ENCODE measurements at places on chromosomes 3 and 15.

GRCh38 chr15:33468740-33469139, 158.0 kb downstream of the RYR3 start:
- no peak for DNase-seq

GRCh38 chr3:100798012-100798411, 88.7 kb downstream of the TFG start:
- DNase-seq, result no peak

DNA sequence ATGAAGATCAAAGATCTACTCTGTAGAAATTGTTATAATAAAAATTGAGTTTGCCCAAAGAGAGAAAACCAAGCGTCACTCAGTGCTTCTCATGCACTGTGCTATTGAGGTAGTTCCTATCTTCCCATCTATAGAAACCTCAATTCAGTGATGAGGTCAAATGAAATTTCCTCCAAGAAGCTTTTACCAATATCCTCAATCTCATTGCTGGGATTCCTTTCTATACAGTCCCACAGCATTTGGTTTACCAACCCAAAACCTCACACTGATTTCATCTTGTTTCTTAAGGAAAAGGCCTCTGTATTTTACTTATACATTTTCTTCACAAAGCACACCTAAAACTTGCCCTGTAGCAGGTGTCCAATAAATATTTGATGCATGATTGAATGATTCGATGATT, 147.2 kb downstream of the ALCAM start:
- DNase-seq, result no peak

GRCh38 chr3:138467931-138468330, 33.5 kb downstream of the ESYT3 start:
- no peak for DNase-seq

DNA sequence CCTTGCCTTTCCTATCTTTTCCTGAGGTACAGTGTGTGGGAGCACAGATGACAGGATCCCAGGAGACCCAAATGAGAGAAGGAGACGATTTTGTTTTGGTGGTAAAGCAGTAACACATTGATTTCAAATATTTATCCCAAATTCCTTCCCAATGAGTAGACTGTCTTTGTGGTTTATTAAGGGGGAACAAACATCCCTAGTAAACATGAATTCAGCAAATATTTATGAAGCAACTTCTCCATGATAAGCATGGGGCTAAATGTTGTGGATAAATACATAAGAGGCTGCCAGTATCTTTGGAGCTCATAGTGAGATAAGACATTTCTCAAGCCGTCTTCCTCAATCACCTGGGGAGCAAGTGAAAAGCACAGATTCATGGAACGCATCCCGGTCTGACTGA, 460.8 kb upstream of the CFAP20DC start:
- DNase-seq, result no peak

- DNase-seq, result no peak
Observed at GRCh38 chr15:95742836-95743235, 587.7 kb upstream of the NR2F2 start.

DNA sequence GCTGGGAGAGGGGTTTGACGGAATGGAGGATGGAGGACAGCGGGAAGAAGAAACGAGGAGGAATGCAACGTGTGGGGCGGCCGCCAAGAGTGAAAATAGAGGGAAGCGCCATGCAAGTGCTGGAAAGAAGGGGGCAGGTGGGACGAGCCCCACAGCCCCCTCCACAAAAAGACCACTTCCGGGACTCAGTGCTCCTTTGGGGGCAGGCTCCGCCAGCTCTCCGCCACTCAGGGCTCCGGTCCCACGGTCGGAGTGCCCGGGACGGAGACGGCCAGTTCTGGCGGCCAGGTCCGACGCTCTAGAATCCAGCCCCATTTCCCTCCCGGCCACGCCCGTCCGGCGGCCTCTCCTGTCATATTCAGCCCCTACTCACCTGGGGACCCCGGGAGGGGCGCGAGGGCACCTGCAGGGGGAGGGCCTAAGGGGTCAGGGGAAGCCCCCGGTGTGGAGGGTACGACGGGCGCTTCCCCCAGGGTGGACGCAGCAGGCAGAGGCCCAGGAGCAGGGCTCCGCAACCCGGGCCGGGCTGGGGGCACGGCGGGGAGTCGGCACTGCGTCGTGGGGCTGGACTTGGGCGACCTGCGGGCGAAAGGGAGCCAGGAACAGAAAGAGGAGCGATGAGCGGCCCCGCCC, 25.5 kb upstream of the CSPG4 start:
- DNase-seq, result no peak

- DNase-seq, result no peak
Observed at GRCh38 chr3:14121859-14122258, 2.8 kb downstream of the CHCHD4 start.

DNA sequence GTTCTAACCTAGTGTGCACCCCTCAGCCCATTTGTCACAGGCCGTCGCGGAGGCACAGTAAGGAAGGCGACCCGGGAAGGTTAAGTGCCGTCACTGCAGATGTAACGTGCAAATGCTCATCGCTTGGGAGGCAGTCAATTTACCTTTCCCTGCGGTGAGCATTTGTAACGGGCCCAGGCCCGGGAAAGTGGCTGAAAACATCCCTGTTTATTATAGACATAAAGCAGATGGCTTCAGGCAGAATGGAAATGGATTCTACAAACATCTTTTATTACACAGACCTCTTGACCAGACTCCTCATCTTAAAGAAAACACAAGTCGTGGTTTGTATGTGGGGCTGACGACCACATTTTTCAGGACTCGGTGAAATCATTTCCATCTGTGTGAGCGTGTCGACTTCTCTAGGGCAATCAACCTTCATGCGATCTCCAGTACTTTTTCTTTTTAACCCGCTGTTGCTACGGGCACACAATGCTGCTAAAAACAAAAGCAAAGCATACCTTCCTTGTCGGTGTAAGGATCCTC, 43.6 kb downstream of the NMNAT3 start:
- DNase-seq, result no peak

DNA sequence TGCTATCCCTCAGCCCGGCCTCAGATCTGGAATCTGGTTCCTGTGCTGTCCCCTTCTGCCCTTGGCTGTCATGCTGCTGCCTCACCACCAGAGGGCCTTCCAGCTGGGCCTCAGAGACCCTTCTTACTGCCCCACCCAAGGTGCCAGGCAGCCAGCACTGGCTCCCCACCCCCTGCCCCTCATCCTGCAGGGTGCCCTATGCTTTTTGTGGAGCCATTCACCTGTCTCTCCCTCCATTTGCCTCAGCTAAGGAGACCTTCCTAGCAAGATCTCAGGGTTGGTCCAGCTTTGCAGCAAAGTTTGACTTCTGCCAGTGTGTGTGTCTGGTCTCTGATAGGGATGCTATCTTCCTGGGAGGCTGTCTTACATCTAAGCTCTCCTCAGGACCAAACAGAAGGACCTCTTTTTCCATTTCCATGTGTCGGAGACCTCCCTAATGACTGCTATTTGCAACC, 1.9 kb upstream of the VWA5B2 start:
- DNase-seq, result no peak

- no peak for DNase-seq
Observed at GRCh38 chr3:189842681-189843602, 211.8 kb downstream of the TP63 start.

DNA sequence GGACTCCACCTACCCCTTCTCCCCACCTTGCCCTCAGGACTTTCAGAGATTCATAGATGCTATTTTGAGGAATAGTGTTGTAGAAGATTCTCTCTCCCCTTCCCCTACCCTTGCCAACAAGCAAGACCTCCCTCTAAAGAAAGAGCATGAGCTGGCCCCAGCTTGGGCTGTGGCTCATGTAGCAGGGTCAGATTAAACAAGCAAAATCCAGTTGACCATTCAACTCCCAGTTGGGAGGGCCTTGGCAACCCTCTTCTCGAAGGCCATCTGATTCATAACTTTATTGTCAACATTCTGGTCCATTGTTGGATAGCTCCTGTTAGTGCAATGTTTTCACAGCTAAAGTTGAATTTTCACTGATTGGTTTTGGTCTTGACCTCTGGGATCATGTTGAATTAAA, 41.1 kb downstream of the TNFAIP8L3 start:
- no peak for DNase-seq

- no peak for DNase-seq
Observed at GRCh38 chr3:114867835-114868503, 279.1 kb downstream of the ZBTB20 start.

DNA sequence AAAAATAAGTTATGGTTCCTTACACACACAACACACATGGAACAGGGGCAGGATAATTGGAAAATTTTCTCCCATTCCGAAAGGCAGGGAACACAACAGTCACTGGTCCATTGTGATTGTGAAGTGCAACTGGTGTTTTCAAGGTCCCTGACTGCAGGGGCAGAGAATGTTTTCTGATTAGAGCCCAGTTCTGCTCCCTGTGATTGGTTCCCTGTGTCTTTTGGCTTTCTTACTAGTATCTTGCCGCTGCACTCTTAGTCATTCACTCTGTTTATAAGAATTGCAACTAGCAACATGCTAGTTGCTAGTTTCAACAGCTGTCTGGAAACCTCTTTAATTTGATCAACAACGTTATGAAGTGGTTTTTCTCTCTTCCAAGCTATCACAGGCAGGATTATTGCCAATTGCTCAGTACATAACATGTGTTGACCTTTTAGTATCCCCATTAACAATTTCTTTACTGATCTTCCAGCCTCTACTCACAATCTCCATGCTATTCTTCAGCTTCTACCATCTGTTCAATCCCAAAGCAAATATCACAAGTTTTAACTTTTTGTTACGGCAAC, 177.5 kb downstream of the EPHA6 start:
- no peak for DNase-seq

- DNase-seq, result no peak
Observed at GRCh38 chr15:31487811-31488436, 161.3 kb downstream of the KLF13 start.

GRCh38 chr3:170154569-170155143, 26.9 kb downstream of the PHC3 start:
- no peak for DNase-seq

Data from SHP77 treated with DMSO at 0.1 percent for 48 hours (cell line).